Renal cortex interstitium (tissue), 15 donors: ENCODE measurements at places on chromosomes 1 and 21. TPM values are rescaled to one million over a fixed set of nuclear protein-coding genes. Genes with fewer than 3 reads are reported as not detected.
A peak's percentile ranks its signal among the peaks of the same experiment; 100 is the strongest.

CXADR gene
- polyA plus RNA-seq = 31.6 TPM

SPAG17 gene
- 7.0 TPM for polyA plus RNA-seq

FCRL1 gene
- polyA plus RNA-seq = 0.48 TPM

ELAPOR1 gene
- polyA plus RNA-seq = 1.5 TPM

DPT gene
- not detected for polyA plus RNA-seq

TNNI3K gene
- polyA plus RNA-seq = 1.5 TPM

TIAM1 gene
- polyA plus RNA-seq = 15.9 TPM

LCE1C gene
- not detected for polyA plus RNA-seq

PRKAB2 gene
- 22.5 TPM for polyA plus RNA-seq

OR2M3 gene
- 0.04 TPM for polyA plus RNA-seq

ZSCAN20 gene
- polyA plus RNA-seq = 5.5 TPM

VASH2 gene
- polyA plus RNA-seq = 21.5 TPM

SLAMF9 gene
- not detected for polyA plus RNA-seq

DNA sequence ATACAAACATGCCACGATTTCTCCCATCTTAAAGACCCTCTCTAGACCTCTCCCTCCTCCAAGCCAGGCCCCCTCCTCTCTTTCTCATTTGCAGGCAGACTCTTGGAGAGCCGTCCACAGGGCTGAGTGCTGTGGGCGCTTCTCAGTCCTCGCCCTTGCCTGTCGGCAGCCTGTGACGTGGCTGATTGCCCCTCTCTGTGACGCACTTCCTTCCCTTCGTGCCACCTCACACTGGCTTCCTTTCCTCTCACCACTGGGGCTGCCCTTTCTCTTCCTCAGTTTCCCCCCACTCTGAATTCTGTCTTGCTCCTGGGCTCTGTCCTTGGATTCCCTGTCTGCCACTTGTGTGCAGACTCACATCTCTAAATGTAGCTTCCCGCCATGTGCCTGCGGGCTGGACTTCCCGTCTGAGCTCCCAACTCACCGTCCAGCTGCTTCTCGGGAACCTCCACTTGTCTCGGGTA lies 227.2 kb downstream of the CAMTA1 start:
- DNase-seq = no peak

GRCh38 chr1:32903991-32904785 lies 3.0 kb upstream of the TMEM54 start:
- no peak for DNase-seq

GRCh38 chr1:45762291-45762690 lies 11.8 kb upstream of the IPP start:
- DNase-seq = no peak

- no peak for DNase-seq
Observed at GRCh38 chr1:15311880-15312279, 64.9 kb downstream of the FHAD1 start.

DNA sequence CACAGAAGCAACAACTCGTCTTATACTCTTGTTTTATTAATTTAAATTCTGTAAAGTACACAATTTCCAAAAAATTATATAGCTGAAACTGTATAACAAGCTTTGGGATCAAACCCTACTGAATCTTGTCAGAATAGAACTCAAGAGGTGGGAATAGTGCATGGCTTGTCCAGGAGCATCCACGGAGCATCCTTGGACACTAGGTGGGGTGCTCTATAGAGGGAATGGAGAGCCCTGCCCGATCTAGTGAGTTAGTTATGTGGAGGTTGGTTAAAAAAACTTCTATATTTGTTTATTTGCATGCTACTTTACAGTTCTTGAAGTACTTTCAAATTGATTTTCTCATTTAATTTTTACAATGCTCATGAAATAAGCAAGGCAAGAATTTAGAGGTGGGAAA lies 28.3 kb downstream of the ROR1 start:
- no peak for DNase-seq

GRCh38 chr1:38336301-38336923 lies 289.8 kb upstream of the POU3F1 start:
- no peak for DNase-seq

GRCh38 chr1:212231372-212231771 lies 53.8 kb upstream of the PPP2R5A start:
- no peak for DNase-seq

DNA sequence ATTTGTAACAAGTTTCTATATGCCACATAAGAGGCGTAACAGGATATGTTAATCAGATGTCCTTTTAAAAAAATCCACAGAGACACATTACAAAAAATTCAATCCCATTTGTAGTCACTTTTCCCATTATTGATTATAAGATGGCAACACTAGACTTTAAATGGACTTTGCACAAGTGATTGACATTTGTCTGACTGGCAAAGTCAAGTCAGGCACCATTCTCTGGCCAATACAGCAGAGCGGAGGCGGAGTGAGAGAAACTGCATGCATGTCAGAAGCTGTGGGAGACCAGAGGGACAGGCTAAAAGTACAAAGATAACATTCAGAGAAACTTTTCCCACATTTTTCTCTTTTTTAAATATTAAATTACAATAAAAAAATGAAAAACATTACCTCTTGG lies 28.1 kb upstream of the RGS5 start:
- DNase-seq = no peak

GRCh38 chr1:164709541-164710278 lies 150.7 kb downstream of the PBX1 start:
- DNase-seq = no peak

- no peak for DNase-seq
Observed at GRCh38 chr1:113146242-113147072, 73.5 kb downstream of the LRIG2 start.

GRCh38 chr1:16267690-16268180 lies 30.8 kb upstream of the CPLANE2 start:
- no peak for DNase-seq

GRCh38 chr1:67582625-67583461 lies 102.2 kb upstream of the GADD45A start:
- DNase-seq = no peak

GRCh38 chr1:38076038-38076437 lies 29.4 kb upstream of the POU3F1 start:
- DNase-seq = peak; percentile 68

DNA sequence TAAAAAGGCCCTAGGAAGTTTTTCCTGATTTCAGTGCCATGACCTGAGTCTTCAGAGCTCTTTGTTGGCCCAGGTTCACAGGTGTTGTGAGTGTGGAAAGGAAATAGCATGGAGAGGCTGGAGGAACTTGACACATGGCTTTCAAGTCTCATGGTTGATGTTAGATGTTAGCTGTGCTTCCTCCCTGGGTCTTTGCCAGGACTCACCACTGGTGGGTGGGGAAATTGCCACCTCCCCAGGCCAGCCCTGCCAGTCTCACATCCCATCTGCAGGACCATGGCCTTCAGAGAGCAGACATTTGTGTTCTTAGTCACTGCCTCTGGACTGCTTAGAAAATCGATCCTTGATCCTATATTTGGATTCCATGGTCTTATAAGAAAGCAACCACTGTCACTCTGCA lies 383.2 kb downstream of the DISC1 start:
- DNase-seq = no peak

GRCh38 chr21:33686386-33686785 lies 44.1 kb downstream of the ITSN1 start:
- DNase-seq = no peak

DNA sequence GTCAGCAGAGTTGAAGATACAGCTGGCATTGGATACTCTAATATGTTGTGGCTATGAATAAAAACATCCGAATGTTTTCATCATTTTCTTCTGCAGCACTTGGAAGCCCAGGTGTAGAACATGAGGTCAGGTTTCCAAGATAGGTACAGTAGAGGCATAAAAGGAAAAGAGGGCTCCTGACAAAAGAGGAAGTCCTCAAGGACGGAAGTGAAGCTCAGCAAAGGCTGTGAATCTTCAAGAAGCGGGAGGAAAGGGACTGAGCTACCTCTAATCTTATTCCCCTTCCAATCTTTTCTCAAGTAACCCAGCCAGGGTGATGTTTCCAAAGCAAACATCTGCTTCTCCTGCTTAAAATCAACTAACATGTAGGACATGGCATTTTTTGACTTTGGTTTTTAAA lies 4.4 kb upstream of the PIK3C2B start:
- no peak for DNase-seq

GRCh38 chr1:181765451-181766026 lies 282.2 kb downstream of the CACNA1E start:
- DNase-seq = no peak

DNA sequence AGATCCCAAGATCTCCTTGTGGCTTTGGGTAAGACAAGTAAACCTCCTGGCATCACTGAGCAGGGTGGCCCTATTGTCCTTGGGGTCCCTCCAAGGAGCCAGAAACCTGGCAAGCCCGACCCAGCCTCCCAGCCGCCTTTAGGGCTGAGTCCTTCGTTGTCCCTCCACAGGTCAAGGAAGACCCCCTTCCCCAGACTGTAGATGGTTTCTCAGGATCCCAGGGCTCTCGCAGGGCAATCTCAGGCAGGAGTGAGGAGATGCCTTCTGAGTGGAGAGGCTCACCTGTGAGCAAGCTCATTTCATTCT lies 71.6 kb upstream of the CSF3R start:
- no peak for DNase-seq

DNA sequence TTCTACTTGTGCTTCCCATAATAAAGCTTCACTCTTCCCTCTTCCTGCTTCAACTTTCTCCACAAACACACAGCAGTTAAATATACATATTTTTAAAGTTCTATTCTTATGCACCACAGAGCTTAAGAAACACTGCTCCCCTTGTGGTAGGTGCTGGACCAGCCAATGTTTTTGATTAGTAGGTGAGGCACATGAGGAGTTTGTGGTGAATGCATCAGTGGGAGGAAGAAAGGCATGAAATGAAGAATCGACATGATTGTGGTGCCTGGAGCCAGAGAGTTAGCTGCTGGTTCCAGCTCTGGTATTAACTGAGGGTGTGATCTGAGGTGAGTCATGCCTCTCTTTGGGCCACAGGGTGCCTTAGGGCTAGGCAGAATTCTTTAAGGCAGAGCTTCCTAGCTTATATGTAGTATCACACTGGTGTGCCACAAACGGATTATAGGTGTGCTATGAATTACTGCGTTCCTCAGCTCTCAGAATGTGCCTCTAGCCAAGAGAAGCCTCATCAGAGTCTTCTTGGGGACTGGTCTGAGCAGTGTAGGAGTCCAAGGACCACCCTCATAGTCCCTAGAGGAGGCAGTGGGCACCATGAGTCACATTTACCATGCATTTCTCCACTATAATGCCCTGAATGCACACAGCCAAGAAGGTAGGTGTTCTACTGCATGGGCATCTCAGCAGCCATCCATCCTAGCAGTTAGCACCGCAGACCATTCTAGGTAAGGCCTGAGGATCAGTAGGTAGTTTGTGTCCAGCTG lies 97.4 kb upstream of the SGIP1 start:
- no peak for DNase-seq

DNA sequence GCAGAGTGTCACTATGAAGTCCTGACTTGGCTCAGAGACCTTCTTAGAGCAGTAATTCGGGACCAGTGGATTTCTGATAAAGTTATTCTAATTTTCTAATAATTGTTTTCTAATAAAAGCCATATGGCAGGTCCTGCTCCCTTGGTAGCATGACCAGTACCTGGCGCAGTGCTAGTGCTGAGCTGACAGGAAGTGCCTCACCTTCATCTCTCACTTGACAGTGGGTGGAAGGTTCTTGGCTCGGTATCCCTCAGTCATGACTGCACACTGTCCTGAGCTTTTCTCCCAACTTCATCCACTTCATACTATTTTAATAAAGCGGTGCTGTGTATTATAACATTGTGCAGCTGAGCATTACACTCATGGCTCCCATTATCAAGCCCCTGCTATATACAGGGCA lies 14.1 kb downstream of the VANGL1 start:
- DNase-seq = no peak

DNA sequence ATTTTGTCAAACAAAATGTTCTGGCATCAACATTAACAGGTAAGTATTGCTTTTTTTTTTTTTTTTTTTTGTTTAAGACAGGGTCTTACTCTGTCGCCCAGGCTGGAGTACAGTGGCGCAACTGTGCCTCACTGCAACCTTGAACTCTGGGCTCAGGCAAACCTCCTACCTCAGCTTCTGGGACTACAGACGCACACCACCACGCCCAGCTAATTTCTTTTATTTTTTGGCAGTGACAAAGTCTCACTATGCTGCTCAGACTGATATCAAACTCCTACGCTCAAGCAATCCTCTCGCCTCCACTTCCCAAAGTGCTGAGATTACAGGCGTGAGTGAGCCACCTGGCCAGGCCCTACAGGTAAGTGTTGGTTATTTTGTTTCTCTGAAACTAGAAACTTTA lies 2.4 kb downstream of the TUT4 start:
- no peak for DNase-seq

GRCh38 chr1:151661751-151662150 lies 49.9 kb downstream of the SNX27 start:
- DNase-seq = no peak

DNA sequence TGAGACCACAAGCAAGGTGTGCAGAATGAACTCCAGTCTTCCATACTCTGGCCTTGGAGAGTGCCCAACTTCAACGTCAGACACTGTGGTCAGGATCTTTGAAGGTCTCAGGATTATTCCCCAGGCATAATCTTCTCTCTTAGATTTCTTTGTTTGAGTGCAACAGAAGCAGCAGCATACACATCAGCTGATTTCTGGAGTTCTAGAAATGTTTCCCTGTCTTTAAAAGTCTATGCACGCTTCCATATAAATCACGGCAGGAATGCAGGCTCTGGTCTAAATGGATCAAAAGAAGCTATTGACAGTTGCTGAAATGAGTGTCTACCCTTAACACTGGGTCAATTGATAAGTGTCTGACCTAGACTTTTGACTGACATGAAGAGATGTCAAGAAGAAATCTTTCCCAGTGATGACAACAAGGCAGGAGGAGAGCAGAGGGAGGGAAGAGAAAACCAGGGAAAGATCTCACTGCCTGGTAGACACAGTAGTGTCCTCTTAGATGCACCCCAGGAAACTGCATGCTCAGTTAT lies 279.7 kb downstream of the SPATA17 start:
- no peak for DNase-seq

DNA sequence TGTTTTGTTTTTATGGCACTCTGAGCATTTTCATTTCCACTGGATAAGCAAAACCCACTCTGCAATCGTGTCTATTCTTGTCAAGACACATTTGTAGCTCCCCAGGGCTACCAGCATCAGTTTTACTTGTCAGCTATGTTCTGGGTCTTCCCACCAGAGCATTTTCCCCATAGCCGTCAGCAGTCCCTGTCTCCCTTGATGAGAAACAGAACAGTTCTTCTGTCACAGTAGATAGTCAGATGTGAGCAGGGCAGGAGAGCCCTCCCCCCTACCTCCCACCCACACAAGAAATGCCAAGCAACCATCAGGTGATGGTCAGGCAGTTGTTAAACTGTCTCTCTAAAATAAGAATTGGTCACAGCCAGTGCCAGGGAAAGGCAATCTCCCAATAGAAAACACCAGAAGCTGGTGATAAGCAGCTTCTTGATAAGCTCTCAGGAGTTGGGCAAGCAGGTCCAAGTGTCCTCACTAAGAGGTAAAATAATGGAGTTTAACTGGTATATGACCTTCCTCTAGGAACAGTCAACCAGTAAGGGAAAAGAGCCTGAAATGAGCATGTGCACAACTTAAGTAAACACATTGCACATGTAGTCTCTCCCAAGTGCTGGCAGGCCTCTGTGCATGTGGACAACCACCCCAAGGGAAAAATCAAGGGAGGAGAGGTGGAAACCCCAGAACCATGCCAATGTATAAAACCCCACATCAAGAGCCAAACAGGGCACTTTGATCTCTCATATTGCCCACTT lies 208.2 kb downstream of the S1PR1 start:
- DNase-seq = no peak

GRCh38 chr1:214702556-214702955 lies 99.6 kb downstream of the CENPF start:
- DNase-seq = no peak
